Pancreas (tissue), 10 donors: ENCODE measurements at places on chromosomes 7 and 10. TPM values are rescaled to one million over a fixed set of nuclear protein-coding genes. Genes with fewer than 3 reads are reported as not detected.

GRCh38 chr7:11243739-11244138 is 270.1 kb downstream of the PHF14 start:
- DNase-seq: no peak

- no peak for DNase-seq
These were observed 36.2 kb upstream of the TMEM106B start for GRCh38 chr7:12174931-12175330.

DNA sequence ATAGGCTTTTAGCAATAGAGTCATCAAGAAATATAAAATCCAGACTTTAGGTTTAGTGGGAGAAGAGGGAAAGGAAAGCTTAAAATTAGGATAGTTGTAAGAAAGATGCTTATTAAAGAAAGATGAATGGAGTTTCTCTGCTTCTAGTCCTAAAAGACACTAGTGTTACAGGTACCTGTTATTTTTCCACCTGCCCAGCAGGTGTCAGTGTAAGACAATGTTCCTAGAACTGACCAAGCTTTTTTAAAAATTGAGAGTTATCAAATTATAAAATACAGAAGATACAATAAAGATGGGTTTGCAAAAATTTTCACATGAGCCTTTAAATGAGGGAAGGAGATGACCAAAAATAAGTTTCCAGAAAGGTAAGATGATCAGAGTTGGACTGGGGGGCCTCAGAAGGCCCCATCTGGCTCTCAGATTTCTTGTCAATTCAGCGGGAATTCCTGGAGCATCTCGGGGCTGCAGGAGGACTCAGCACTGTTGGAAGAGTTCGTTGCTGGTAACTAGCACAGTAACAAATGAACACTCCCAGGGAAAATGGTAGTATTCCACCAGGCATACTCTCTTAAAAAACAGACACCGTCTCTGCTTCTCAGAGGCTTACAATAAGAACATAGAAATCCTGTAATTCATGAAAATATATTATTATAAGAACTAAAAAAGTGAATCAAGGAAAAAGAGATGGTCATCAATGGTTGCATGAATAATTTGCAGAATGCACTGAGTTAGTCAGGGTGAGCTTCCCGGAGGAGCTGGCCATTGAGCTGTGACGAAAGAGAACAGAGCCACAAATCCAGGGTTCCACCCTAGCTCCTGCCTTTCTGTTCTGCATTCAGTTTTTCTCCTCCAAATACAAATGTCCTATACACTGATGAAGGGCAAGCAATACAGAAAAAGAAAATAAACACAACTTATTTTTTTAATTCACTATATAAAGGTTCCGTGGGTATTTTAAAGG is 71.8 kb upstream of the PIK3CG start:
- DNase-seq: no peak

DNA sequence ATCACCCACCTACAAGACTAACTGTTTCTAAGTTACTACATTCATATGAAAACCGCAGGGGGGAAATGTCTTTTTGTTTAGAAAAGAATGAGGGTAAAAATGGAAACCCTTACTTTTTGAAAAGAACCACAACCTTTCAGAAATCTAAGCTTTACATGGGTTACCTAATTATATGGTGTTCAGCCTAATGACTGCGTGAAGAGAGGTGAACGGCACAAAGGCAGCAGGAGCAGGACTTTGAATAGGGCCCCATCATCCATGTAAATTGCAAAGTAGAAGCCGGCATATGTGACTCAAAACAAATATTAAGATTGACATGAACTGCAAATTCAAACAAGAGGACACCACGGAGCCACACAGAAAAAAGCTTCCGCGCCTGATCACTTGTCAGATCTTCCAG is 25.1 kb downstream of the NEBL start:
- no peak for DNase-seq

GRCh38 chr7:30178748-30179436 is 44.1 kb downstream of the MTURN start:
- DNase-seq: no peak

- no peak for DNase-seq
These were observed 46.2 kb downstream of the NOC3L start for GRCh38 chr10:94316560-94316959.

- DNase-seq: no peak
These were observed 801.2 kb upstream of the ZWINT start for GRCh38 chr10:57162231-57162630.

GRCh38 chr10:12717981-12718707 is 283.4 kb downstream of the CCDC3 start:
- DNase-seq: no peak

DNA sequence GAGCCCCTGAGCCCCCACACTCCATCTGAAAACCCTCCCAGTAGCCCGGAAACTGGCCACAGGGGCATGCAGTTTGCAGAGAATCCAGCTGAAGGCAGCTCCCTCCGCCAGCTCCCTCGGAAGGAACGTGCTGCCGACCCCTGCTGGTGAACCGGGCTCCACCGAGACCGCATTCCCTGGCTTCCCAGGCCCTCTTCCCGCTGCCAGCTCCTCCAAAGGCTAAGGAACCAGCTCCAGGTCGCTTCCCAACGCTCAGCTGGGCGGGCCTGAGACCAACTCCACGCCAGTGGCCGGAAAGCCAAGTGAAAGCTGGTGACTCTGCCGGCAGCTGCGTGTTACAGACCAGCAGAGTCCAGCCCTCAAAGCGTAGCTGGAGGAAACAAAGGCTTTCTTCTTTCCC is 35.8 kb downstream of the GPER1 start:
- peak; percentile 69 for DNase-seq

DNA sequence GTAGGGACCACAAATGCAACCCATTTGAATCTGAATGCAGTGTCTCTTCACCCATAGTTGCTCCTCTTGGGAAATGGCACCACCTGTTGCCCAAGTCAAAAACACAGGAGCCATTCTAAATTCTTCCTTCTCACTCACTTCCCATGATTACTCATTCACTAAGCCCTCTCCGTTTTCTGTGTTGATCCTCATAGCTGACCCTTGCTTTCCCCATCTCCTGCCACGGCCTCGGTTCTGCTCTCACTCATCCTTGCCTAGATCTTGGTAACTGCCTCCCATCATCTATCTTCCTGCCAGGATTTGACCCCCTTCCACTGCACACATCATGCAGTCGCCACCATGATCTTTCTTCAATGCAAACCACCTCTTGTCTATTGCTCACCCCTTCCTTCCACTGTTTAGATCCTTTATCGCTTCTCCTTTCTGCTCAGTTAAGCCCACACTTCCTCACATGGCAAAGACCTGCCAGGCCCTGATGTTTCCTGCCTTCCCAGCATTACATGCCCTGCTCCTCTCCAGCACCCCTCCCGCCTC is 19.0 kb upstream of the CPN1 start:
- no peak for DNase-seq

DNA sequence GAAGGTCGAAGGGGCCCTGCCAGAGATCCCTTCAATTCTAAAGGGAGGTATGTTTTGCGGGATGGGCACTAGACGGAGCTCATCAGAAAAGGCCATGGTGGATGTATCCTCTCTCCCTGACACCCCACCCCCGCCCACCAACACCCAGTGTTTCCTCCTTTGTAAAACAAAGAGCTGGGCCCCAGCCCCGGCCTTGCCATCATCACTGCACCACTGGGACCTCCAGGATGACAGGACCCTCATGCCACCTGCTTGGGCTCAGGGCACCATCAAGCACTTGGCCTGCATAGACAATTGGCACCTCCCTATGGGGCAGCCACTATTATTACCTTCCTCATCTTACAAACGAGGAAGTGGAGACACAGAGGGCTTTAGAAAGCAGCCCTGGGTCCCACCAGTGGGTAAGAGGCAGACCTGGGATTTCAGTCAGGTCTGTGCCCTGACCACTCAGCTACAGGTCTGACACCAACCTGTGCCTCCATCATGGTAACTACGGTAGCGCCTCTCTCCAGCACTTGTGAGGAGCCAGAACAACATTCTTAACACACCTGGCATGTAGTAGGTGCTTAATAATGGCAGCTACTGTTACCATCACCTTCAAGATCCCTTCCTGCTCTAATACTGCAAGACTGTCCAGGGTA is 2.0 kb downstream of the CALML3 start:
- DNase-seq: no peak

DNA sequence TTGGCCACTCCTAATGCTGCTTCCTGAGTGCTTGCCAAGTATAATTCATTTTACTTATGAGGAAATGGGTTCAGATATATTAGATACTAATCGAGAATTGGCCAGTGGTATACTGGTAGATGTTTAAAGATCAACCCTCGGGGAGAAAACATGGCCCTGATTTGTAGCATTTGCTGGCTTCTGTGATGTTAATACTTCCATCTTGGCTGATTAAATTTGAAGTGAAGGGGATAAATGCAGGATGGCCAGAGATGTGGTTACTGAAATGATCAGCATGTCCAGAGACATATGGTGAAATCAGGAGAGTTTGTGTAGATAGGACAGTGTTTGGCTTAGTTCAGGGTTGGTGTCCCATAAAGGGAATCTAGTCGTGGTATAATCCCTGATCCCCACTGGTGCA is 11.2 kb downstream of the UBE2D4 start:
- DNase-seq: no peak

- DNase-seq: no peak
These were observed 16.5 kb downstream of the AFAP1L2 start for GRCh38 chr10:114387784-114388183.

DNA sequence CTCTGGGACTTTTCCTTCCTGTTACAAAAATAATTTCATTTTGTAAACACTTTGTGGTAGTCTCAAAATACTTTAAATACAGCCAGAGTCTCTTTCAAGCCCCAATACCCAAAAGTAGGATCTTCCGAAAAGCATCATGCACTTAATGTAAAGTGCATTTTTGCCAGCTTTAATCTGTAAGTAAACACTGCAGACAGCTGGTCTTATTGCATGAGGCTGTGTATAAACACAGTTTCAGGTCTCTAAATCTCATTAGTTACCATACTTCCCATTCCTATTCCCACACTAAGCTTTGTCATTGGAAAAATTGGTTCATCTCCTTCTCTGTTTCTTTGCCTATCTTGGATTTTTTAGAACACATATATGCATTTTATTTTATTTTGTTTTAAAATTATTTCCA is 87.6 kb upstream of the GNAI1 start:
- DNase-seq: no peak

GRCh38 chr10:18980089-18980629 is 68.4 kb upstream of the MALRD1 start:
- DNase-seq: no peak

GRCh38 chr7:7138897-7139296 is 43.4 kb upstream of the C1GALT1 start:
- DNase-seq: no peak

GRCh38 chr7:116165717-116166116 is 44.6 kb upstream of the TES start:
- DNase-seq: no peak

- no peak for DNase-seq
These were observed 5.1 kb upstream of the CCZ1B start for GRCh38 chr7:6831018-6831725.

GRCh38 chr10:3471472-3471871 is 298.9 kb upstream of the PITRM1 start:
- DNase-seq: no peak

- DNase-seq: no peak
These were observed 278.8 kb downstream of the DNAJB9 start for GRCh38 chr7:108848486-108848885.

GRCh38 chr7:92854501-92855238 is 18.3 kb upstream of the CDK6 start:
- no peak for DNase-seq

DNA sequence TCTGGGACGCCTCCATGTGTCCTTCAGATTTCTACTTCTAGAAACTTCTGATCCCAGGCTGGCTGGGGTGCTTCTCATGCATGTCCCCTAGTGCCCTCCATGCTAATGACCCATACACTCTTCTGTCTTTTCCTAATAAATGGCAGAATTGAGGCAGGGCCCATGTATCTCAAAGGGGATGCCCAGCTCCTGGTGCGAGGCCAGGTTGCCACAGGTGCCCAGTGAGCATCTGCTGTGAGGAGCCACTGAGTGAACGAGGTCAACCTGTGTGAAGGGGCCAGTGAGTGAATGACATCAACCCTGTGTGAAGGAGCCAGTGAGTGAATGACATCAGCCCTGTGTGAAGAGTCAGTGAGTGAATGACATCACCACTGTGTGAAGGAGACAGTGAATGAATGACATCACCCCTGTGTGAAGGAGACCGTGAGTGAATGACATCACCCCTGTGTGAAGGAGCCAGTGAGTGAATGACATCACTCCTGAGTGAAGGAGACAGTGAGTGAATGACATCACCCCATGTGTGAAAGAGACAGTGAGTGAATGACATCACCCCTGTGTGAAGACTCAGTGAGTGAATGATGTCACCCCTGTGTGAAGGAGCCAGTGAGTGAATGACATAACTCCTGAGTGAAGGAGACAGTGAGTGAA is 478.9 kb downstream of the PTPRN2 start:
- no peak for DNase-seq

DNA sequence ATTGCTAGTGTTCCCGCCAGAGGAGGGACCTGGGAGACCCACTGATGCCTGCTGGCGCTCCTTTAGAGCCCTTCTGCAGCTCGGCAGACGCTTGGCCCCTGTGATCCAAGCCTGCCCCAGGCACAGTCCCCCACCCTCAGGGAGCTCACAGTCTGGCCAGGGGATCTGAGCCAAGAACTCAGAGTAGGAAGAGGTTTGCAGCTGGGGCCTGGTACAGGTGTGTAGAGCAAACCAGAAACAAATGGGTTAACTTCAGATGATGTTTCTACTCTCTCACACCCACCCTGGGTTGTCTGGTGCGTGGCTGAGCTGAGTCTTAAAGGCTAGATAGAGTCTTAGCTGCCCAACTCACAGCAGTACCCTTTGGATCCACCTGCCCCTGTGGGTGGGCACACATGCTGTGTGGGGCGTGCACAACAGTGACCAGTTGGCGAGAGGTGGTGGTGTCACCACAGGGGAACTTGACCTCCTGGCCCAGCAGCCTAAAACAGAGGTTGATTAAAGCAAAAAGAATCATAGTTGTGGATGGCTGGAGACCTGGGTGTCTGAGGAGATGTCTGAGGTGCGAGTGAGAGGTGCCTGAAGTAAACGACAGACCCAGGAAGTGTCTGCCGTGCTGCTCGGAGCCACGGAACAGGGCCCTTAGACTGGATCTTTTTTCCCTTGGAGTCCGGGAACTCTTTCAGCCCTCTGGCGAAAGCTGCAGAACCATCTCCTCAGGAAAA is 31.2 kb upstream of the SRGN start:
- no peak for DNase-seq

DNA sequence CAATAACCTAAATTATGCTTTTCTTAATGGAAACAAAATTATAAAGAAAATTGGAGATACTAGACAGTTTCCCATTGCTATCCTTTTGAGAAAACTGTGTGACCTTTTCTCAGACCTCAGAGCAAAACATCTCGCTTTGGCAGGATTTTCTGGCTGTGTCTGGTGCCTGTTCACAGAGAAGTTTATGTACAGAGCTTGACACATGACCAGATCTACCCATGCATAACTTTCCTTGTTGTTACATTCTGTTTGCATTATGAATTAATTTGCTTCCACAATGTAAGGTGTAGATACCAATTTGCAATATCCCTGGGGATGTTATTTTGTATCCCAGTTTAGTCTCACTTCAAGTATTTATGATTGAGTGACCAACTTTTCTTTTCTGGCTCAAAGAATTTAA is 565.0 kb downstream of the XPNPEP1 start:
- no peak for DNase-seq

Gene NUPR2
- total RNA-seq: 0.63 TPM

Gene BET1
- 17.6 TPM for total RNA-seq

Gene ATP6V0A4
- total RNA-seq: 0.23 TPM

Gene ZPBP
- 0.38 TPM for total RNA-seq

Gene CRHR2
- 0.09 TPM for total RNA-seq

Gene PNLIPRP1
- 4,882 TPM for total RNA-seq

Gene MMP21
- total RNA-seq: 0.12 TPM

Gene USP6NL
- total RNA-seq: 4.2 TPM

Gene PILRA
- total RNA-seq: 7.6 TPM

Gene TFR2
- 1.2 TPM for total RNA-seq

Gene STK31
- total RNA-seq: 0.61 TPM

Gene LIPF
- total RNA-seq: not detected

Gene FGL2
- total RNA-seq: 11.8 TPM

Gene SFRP5
- total RNA-seq: 159 TPM
